ENCODE measurements at places on chromosomes 12 and 14.

DNA sequence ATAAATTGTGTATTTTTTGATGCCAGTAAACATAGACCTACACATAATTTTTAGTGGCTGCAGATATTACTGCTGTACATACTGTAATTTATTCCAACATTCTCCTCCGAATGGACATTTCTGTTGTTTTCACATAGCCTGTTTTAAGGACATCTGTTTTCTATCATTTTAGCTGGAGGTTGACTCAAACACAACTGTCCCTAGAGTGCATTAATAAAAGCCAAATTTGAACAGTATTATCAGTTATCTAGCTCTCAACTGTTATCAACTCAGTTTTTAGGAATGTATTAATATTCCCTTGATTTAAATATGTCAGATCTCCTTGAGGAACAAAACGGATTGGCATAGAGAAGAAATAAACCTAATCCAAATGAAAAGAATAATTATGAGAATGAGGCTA lies 17.2 kb upstream of the PIWIL1 start:
- no peak for DNase-seq

DNA sequence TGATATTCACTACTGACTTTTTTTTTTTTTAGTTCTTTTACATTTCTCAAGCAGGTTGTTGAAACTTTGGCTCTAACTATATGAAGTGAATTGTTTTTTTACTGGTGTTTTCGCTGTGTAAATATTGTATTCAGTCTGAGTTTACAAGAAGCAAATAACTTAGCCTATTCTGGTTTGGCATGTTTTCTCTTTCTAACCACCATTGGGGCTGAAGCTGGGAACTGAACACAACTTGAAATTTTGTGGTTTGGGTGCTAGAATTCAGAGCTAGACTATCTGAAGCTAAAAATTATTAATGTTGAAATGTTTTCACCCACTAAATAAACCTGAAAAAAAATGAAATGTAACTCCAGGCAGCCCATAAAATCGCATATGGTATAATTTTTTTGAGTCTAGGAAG lies 37.2 kb downstream of the RAD51B start:
- no peak for DNase-seq

- DNase-seq = no peak
Observed at GRCh38 chr12:124928912-124929530, 14.6 kb upstream of the UBC start.

DNA sequence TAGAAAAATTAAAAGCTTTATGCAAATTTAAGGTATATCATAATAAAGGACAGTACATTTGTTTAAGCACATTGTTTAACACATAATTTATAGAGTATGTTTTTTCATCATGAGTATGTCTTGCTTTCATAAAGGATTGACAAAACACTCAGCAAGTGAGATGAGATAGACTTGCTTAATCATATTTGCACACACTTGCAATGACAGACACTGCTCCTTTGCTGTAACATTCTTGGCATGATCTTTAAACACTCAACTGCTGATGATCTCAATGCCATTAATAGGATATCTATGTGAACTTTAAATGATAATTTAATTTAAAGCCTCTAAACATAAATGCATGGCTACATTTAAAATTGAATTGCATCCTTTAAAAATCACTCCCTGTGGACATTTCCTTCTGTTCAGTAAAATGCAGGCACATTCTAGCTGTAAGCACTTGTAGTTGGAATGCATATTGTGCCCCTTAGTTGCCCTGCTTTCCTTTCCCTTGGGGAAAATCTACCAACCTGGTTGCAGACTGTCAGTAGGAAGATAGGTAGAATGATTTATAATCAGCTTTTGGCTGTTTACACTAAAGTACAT lies 979.0 kb downstream of the TMTC2 start:
- DNase-seq = no peak

DNA sequence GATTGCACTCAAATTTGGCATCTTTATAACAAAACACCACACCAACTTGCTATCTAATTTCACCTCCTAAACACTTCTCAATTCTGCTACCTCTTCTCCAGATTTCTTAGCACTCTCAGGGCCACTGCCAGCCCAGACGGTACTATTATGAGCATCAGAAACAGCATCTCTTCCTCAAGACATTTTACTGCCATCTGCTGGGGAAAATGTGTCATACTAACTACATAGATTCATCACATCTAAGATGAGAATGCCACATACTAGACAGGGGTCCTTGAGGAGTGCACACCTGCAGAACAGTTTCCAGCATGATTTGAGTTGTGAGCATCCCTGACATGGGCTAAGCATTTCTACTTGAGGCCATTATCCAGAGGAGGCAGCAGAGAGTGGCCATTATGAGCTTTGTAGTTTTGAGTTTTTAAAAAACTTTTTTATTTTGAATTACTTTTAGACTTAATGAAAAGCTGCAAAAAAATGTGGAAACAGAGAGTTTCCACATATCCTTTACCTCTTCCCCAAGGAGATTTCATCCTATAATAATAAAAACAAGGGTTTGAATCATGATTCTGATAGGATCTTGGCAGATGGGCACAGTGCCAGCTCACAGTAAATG lies 15.1 kb upstream of the GRIP1 start:
- DNase-seq = peak; percentile 42

GRCh38 chr14:105447651-105448640 lies 26.7 kb upstream of the CRIP2 start:
- DNase-seq = no peak

- no peak for DNase-seq
Observed at GRCh38 chr12:107844312-107844921, 69.9 kb downstream of the ASCL4 start.

GRCh38 chr12:18151036-18151435 lies 61.0 kb upstream of the RERGL start:
- DNase-seq = no peak

- DNase-seq = peak; percentile 33
Observed at GRCh38 chr12:14810953-14811483, 3.0 kb downstream of the SMCO3 start.

DNA sequence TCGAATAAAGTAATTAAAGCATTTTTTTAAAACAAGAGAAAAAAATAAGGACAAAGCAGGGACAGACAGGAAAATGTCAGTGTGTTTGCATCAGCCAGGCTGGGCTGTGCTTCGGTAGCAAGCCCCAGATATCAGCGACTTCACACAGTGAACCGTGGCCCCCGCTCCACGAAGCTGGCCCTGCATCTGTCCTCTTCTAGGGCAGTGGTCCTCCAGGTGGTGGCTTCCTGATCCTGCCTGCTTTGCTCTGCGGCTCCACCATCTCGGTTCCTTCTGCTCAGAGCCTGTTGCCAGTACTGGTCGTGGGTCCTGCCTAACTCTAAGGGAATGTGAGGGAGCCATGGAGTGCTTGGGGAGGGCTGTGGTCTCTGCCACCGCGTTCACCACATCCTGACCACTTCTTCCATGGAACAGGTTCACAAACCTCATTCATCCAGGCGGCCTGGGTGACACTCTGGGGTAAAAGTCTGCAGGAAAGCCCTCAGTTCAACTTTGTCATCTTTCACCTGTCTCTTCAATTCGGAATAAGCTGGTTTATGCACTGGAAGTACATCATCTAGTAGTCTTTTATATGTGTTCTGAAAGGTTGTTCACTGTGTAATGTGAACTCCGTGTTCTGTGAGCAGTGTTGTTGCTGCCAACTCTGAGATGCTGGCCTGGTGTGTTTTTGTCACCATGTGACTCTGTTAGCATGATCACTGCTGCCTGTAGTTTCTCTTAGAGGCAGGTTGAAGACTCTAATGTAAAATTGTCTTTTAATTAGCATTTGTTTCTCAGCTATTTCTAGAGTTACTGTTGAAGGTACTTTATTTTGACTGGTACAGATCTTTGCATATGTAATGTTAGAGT lies 47.9 kb downstream of the ANKRD9 start:
- DNase-seq = peak; percentile 61

DNA sequence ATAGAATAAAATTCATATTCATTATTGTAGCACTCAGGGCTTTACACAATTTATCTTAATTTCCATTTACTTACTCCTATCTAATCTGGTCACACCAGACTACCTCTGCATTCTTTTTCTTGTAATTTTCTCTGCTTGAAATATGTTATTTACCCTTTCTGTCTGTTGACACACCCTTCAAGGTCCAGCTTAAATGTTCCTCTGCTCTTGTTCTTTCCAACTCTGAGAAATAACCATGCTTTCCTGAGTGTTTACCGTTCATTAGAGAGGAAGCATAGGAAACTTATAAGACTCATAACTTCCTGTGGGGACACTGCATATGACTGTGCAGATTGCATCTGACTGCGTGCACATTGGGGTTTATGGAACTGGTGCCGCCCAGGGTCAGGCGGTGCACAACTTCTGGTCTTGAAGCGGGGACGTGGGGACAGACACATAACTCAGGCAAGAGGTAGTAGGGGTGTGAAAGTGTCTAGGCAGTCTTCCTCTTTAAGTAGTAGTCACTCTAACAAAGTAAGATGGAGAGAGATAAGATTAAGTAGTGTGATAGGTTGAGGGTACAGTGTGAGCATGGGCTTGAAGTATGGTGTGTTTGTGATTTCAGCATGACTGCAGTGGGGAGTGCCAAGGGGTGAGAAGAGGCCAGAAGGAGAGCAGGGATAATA lies 42.6 kb upstream of the FOXJ2 start:
- DNase-seq = no peak

DNA sequence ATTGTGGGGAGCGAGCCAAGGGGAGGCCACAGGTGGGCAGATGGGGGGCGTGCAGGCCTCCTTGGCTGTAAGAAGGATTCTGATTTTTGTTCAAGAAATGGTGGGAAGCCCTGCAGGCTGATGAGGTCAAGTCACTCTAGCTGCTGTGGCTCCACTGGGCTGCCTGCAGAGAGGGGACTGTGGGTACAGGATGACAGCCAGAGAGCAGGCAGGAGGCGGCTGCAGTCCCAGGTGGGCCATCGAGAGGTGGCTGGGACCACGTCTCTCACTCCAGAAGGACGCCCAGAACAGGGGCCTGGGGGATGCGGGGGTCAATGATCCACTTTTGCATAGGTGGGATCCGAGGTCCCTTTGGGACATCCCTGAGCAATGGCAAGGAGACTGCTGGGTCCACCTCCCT lies 9.1 kb downstream of the NCOR2 start:
- no peak for DNase-seq

DNA sequence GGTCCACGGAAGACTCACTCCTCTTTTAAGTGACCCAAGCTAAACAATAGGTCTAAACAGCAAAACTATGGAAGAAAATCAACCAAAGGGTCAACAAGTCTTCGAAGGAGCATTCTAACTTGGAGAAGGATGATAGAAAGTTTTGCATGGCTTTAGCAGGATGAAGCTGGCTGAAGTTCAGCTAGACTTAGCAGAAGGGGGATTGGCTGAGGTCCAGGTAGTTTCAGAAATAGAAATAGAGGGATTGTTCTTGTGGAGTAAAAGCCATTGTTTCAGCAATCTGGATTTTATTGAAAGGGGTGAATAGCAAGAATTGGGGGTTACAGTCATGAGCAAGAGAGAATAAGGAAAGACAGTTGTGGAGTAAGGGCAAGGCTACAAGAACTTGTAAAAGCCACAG lies 84.7 kb upstream of the TSPAN8 start:
- no peak for DNase-seq

- DNase-seq = no peak
Observed at GRCh38 chr14:45222485-45223262, 30.3 kb downstream of the MIS18BP1 start.

DNA sequence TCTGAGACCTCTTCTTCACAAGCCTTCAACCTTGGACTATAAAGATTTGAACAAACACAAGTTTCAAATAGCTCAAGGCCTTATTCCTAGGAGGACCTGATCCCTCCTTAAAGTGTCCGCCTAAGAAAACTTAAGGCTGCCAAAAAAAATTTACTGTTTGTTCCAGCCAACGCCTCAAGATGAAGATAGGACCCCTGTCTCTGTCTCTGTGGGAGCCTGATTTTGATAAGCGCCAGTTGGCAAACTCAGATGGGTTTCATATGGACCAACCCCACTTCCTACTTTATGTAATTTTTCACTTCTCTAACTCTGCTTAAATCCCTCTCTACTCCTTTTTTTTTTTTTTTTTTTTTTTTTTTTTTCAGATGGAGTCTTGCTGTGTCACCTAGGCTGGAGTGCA lies 11.0 kb downstream of the FKBP3 start:
- no peak for DNase-seq
